ENCODE measurements at places on chromosomes 16 and 17.

DNA sequence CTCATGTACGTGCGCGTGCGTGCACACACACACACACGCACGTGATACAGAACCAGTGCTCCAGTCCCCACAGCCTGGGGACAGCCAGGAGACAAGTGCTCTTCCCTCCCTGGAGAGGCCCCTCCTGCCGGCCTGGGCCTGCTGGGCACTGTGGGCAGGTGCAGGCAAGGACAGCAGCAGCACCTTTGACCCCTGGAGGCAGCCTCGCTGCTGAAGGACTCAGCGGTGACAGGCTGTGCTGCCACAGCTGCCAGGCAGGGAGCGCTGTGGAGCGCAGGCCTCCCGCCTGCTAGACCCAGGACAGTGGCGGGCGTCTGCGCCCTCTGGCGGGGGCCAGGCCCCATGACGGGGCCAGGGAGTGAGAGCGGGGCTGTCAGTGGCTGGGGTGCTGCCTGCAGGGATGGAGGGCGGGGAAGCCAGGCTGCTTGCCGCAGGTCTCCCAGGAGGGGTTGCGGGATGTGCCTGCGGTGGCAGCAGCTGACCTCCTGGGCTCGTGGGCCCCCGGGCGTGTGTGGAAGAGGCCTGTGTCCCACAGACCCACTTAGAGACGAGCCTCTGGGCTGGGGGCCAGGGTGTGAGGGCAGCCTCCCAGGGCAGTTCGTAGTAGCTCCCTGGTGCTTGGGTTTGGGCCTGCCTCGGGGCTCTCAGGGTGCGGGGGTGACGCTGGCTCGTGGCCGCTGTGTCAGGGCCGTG lies 63.5 kb upstream of the PVALEF start:
- peak; percentile 93 for DNase-seq

- DNase-seq, result no peak
Measured at GRCh38 chr16:79310710-79311109, 289.8 kb downstream of the MAF start.

- DNase-seq, result no peak
Measured at GRCh38 chr17:57434361-57434760, 178.0 kb downstream of the MSI2 start.

- peak; percentile 37 for DNase-seq
Measured at GRCh38 chr17:35069311-35069710, 5.8 kb upstream of the RFFL start.

GRCh38 chr16:19014461-19014860 lies 30.7 kb downstream of the TMC7 start:
- DNase-seq, result peak; percentile 65

- no peak for DNase-seq
Measured at GRCh38 chr17:73686126-73686525, 41.9 kb upstream of the SDK2 start.

DNA sequence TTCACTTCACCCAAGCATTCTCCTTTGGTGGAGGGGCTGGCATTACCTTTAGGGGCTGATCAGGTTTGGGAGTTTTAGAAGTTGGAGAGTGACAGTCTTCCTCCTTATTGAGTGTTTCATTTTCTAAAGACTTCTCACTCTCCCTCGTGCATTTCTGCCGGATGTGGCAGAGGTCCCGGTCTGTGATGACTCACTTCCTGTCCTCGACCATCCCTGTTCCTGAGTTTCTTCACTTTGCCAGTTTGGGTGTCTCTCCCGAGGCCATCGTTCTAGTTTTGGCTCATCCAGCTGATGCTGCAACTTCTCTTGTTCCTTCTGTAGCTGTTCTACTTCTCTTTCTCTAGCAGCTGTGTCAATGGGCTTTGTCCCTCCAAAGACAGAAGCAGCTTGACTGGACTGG lies 104.3 kb downstream of the PHKB start:
- DNase-seq, result peak; percentile 86

DNA sequence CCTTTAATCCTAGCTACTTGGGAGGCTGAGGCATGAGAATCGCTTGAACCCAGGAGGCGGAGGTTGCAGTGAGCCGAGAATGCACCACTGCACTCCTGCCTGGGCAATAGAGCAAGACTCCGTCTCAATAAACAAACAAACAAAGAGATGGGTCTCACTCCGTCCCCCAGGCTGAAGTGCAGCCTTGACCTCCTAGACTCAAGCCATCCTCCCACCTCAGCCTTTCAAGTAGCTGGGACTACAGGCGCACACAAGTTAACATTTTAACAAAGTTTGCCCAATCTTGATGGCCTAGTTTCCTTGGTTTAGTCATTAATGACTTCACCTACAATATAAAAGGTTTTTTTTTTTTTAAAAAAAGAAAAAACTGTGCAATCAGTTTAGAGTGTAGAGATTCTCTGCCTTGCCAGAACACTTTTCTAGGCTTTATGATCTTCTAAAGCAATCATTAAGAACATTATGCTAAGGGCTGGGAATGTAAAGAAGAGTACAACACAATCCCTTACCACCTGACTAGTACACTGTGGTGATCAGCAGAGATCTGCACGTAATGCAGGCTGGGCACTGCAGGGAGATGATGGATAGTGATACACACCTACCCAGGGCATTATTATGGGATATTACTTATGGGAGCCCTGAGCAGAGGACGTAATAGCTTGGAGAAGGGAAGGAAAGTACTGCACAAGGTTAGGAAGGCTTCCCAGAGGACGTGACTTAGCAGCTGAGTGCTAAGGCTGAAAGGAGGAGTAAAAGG lies 6.9 kb downstream of the GOT2 start:
- no peak for DNase-seq

GRCh38 chr16:57335366-57335765 lies 23.2 kb upstream of the CCL22 start:
- peak; percentile 64 for DNase-seq

- DNase-seq, result no peak
Measured at GRCh38 chr16:53966821-53967571, 263.0 kb downstream of the FTO start.

DNA sequence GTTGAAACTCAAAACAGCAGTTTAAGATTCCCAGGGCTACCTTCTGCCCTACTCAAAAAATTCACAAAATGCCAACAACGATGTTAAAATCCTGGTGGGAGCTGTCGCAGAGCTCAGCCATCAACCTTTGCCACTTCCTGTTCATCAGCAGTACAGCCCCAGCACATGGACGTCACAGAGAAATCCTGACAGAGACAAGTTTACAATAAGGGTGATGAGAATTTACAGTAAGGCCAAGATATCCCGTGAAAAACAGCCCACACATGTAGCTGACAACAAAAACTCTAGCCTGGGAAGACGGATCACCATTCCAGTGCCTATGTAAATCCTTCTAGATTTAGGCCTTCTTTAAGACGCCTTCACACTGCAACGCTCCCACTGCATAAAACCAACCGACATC lies 18.8 kb downstream of the USP22 start:
- no peak for DNase-seq

DNA sequence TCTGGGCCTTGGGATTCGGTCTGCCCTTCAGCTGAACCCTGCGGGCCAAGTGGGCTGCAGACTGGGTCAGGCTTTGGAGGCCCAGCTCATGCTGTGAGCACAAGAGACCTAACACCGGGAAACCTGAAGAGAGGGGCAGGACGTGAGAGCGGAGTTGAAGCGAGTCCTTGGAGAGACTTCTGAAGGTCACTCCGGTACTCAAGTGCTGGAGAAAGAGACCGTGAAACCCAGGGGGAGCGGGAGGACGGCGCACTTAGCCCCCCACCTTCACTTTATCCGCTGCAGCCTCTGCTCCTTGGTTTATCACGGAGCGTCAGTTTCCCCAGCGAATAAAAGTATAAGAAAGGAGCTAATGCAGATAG lies 361 bp downstream of the UQCRC2 start:
- no peak for DNase-seq

DNA sequence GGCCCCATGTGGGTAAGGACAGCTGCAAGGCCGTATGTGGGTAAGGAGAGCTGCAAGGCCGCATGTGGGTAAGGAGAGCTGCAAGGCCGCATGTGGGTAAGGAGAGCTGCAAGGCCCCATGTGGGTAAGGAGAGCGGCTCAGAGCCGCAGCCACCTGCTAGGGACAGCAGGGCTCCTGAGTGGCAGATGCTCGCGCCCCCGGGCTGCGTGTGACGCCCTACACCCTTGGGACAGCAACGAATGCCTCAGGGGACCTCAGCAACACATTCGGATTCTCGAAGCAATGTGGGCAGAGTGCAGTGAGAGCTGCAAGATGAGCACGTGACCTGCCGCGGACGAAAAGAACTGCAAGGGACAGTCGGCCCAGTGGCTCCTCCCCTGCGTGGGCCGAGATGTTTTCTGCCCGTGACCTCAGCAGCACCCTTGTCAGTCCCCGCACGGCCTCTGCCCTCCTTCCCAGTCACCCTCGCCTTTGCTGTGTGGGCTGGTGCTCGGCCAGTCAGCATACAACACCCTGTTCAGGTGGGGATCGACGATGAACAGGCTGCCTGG lies 9.6 kb upstream of the SLC38A8 start:
- DNase-seq, result no peak

DNA sequence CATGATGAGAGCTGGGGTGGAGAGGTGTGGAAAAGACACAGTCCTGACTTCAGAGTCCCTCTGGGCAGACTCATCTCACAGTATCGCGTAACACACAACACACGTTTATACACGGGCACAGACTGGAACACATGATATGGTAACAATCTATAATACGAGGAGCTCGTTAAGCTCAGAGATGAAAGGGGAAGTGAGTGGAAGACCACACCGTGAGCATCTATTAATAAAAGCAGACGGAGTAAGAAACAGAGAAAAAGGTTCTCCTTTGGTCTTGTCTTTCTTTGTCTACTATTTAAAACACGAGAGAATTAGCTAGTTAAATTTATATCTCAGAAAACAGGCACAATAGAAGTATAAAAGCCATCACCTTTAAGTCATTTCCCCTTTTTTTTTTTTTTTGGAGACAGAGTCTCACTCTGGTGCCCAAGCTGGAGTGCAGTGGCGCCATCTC lies 13.5 kb downstream of the ANKRD11 start:
- no peak for DNase-seq

GRCh38 chr16:11255737-11256660 lies at the start of gene SOCS1:
SOCS1 (minus strand) TSS chr16:11256204; CDS start chr16:11255478, 726 bp downstream.
- peak; percentile 94 for DNase-seq

- no peak for DNase-seq
Measured at GRCh38 chr17:44063704-44064639, 2.5 kb downstream of the LSM12 start.

DNA sequence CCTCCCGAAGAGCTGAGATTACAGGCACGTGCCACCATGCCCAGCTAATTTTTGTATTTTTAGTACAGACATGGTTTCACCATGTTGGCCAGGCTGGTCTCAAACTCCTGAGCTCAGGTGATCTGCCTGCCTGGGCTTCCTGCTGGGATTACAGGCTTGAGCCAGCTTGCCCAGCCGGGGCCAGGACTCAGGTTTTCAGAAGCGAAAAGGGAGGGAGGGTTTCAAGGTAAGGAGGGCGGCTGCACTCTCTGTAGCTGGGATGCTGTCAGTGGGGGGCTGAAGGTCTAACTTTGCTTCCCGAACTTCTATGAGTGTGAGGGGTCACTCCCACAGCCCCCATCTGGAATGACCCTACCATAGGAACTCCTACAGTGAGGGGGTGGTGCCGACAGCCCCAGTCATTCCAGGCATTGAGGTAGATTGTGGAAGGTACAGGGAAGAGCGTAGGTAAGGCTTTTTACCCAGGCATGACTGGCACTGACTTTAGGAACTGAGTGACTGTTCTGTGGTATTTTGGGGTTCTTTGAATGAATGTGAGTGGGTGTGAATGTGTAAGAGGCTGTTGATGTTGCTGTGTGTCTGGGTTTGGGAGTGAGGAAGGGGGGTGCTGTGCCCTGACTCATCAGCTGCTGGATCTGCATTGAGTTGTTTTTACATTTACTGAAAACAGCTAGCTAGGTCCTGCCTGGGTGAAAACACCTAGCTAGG lies 3.8 kb upstream of the C1QL1 start:
- peak; percentile 30 for DNase-seq

GRCh38 chr17:37025238-37025637 lies 76.5 kb downstream of the AATF start:
- no peak for DNase-seq

DNA sequence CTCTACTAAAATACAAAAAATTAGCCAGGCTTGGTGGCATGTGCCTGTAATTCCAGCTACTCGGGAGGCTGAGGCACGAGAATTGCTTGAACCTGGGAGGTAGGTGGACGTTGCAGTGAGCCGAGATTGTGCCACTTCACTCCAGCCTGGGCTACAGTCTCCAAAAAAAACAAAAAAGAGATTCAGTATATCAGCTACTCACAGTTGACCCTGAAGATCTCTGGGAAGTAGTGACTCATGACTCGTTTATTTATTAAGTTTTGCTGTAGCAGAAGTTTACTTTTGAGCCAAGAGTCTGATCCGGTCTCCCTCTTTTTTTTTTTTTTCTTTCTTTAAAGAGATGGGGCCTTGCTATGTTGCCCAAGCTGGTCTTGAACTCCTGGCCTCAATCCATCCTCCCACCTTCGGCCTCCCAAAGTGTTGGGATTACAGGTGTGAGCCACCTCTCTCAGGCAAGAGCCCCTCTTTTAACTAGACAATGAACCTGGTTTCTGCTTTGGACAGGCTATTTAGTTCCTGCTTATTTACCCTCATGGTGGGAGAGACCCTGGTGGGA lies 4.4 kb downstream of the MVP start:
- no peak for DNase-seq

GRCh38 chr16:693364-693763 lies 3.2 kb upstream of the WDR24 start:
- DNase-seq, result no peak

DNA sequence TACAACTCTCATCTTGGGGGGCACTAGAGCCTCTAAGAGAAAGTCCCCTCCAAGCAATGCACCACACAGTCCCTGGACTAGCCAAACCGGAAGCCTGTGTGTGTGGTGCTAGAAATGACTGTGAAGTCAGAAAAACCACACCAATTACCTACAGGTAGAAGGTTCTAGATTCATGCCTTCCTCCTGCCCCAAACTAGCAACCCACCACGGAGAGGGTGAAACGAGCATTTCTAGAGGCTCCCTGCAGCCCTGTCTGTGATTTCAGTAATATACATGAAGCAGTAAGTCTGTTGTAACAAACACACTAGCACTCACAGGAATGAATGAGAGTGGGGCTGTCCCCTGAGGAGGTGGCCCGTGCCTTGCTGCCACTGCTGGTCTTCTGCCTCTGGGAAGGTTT lies 13.6 kb downstream of the ZFHX3 start:
- no peak for DNase-seq

GRCh38 chr16:50038756-50039529 lies 13.9 kb downstream of the CNEP1R1 start:
- DNase-seq, result peak; percentile 99

DNA sequence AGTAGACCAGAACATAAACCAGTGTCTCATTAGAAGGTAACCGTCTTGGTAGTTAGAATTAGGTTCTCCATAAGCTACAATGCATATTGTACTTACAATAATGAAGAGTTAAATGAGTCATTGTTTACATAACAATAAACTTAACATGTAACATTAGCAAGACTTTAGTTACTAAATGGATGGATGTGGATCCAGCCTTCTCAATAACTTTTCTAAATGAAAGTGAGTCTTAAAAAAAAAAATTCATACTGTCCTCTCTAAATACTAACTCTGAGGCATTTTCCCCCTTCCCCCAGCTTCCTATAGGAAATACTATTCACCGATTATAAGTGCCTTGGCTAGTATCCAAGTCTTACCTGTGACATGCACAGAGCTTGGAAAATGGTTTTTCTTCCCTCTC lies 155.3 kb downstream of the CYB561 start:
- DNase-seq, result no peak

GRCh38 chr16:47694543-47694942 lies 233.4 kb downstream of the PHKB start:
- DNase-seq, result no peak

All from inflammatory macrophage treated with lipopolysaccharide for 1 hour (primary cell).